Hippocampal formation (tissue), 2 donors: ENCODE measurements at places on chromosomes 1 and 21.

DNA sequence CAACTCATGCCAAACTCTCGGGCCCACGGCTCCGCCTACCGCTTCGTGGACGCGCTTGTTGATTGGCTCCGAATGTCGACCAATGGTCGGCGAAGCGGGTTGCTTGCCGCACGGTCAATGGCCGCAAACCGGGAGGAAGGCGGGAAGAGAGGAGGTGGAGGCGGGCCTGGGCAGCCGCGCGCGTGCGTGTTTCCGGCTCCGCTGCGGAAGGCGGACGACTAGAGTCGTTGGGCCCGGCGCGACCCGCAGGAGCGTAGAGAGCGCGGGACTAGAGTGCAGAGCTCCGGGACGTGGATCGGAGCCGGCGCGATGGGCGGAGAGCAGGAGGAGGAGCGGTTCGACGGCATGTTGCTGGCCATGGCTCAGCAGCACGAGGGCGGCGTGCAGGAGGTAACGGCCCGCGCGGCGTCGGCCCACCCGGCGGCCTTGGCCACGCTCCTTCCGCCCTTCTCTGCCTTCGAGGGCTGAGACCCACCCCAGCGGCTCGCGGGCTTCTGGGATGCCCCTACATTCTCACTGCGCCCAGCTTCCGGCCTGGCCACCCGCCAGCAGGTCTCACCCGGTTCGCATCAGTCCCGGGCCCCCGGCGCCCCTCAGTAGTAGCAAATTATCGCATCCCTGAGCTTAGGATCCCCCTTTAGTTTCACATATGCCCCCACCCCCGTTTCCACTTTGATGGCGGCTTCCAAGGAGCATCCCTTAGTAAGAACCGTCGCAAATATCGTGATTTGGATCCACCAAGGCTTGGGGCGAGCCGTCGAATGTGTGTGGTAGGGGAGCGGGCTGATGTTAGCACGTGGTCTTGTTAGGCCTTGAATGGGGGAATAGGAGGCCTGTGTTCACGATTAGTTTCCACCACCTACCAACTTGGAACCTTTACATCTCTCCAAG is at the start of gene NUDC:
TSS of gene NUDC (plus strand) at position 204 of the 891 bp plus-strand sequence. CDS start at position 310, 106 bp downstream.
- DNase-seq, result peak; percentile 97

DNA sequence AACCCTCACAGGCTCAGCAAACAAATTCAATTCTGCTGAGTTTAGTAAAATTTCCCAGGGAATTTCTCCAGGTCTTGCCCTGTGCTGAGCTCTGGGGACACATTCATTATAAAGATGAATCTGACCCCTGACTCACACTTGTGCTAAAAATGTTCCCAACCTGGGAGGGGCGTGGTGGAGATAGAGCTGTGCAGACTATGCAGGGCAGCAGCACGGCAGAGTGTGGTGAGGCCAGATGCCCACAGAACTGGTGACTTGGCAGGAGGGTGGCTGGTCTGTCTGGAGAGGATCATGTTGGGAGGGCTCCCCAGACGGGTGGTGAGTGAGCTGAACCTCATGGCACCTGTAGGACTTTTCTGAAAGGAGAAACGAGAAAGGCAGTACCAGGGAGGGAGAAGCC is 31.6 kb downstream of the FAAH start:
- DNase-seq, result no peak

DNA sequence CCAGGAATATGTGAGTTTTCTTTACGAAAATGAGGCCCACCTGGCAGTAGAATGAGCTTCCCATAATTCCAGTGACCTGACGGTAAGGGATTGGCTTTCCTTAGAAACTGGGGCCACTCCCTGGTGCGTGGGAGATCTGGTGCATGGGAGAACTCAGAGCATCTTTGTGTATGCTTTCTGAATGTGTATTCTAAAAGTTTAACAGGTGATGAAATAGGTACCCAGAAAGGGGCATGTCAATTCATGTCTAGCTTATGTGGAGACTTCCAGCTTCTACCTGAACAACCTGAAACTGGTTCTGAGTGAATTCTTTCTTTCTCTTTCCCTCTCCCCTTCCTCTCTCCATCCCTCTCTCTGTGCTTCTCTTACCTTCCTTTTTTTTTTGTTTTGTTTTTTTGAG is 15.2 kb upstream of the FCRLA start:
- DNase-seq, result no peak

- DNase-seq, result no peak
Measured at GRCh38 chr1:57916041-57916440, 492.2 kb upstream of the DAB1 start.

DNA sequence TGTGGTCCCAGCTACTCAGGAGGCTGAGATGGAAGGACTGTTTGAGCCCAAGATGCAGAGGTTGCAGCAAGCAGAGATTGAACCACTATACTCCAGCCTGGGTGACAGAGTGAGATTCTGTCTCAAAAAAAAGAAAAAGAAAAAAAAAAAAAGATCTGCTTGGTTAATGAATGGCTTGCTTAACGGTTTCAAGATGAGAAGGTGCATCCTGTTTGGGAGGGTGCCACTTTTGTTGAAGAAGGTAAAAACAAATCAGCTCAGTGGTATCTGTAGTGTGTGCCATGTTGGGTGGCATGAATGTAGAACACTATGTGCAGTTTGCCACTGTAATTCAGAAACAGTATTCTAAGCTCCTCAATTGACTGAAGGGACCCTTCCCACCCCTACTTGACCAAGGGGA is 94.9 kb upstream of the ETV3 start:
- DNase-seq, result no peak

DNA sequence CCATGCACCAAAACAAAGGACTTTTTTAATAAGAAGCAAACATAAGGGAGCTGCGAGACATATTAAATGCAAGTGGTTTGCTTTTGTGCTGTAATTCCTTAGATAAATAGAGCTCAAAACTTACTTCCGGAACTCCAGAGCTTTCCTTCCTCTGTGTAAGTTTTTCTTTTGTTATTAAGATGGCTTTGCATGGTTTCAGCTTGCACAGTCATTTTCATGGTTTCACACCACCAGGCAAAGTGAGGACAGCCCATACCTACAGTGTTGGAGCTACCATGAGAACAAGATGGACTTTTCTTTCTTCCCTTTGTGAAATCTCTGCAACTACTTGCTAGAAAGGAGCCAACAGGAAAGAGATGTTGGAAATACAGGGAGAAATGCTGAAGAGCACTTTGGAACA is 368.0 kb downstream of the SETD4 start:
- no peak for DNase-seq

- DNase-seq, result peak; percentile 75
Measured at GRCh38 chr1:157138220-157139051, at the start of gene ETV3. Gene ETV3 (minus strand): TSS chr1:157138395. CDS start chr1:157136352, 2,043 bp downstream.

- DNase-seq, result no peak
Measured at GRCh38 chr1:53519421-53519820, 60.2 kb downstream of the DMRTB1 start.

DNA sequence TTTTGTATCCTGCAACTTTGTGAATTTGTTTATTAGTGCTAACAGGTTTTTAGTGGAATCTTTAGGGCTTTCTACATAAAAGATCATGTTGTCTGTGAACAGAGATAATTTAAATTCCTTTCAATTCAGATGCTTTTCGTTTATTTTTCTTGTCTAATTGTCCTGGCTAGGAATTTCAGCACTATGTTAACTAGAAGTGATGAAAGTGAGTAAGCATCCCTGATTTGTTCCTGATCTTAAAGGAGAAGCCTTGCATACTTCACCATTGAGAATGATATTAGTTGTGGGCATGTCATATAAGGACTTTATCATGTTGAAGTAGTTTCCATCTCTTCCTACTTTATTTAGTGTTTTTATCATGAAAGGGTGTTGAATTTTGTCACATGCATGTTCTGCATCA is 23.6 kb upstream of the TRIM67 start:
- DNase-seq, result no peak
